ENCODE measurements at places on chromosomes 1 and 21.

DNA sequence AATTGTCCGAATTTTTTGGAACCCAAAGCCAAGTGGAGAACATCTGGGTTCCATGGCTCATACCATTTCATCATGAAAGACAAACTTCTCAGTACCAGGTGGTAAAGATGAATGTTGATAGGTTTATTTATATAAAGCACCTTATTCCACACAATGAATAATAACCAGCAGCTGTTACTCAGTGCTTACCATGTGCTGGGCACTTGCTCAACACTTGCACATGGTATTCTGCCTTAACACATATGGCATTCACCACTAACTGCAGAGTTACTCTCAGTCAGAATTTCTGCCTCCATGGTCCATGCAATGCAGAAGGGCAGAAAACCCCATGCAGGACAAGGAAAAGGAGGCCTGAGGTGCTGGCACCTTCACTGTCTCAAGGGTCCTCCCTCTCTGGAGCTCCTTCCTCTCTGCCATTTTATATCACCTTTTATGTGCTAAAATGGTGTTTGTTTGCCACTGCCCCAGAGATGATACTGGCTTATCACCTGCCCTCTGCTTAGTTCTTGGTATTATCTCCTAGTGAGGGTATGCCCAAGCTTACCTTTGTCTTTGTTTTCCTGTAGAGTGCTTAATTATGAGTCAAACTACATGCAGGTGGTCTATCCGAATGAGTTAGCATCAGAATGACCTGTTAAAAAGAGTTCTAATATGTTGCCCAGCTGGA is 76.7 kb upstream of the ZNF326 start:
- no peak for DNase-seq

- no peak for DNase-seq
Observed at GRCh38 chr21:42521805-42522204, 8.2 kb downstream of the SLC37A1 start.

- no peak for DNase-seq
Observed at GRCh38 chr1:36583980-36584782, 101.5 kb upstream of the CSF3R start.

DNA sequence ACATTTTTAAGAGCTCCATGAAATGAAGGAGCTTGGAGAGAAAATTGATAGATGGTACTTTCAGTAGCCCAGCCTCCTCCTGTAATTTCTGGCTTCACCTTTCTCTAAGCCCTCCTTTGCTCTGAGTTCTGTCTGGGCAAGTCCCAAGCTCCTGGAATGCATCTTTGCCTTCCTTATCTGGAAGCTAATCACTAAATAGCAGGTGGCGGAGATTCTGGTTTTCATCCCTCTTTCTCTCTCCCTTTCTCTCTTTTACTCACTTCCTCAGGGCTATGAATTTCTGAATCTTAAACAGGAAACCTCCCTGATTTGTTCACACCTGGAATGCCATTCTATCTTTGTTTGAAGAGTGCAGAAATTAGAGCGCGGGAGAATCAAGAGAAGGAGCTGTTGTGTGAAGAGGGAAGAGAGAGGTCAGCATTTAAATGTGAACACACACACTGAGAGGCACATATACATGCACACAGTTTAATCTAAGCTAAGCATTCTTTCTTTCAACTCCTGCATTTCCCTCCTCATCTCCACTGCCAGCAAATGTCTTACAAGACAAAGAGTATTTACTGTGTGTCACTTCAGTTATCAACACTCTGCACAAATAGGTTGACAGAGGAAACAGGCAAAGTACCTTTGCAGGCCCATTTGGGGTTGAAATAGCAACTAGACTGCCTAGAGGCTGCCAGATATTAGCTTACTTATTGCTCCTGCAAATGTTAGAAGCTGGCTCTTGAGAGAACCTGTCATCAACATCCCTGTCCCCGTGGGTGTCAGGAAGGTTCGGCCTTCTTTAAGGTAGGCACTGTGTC is 199.4 kb upstream of the CAMK1G start:
- DNase-seq, result no peak

DNA sequence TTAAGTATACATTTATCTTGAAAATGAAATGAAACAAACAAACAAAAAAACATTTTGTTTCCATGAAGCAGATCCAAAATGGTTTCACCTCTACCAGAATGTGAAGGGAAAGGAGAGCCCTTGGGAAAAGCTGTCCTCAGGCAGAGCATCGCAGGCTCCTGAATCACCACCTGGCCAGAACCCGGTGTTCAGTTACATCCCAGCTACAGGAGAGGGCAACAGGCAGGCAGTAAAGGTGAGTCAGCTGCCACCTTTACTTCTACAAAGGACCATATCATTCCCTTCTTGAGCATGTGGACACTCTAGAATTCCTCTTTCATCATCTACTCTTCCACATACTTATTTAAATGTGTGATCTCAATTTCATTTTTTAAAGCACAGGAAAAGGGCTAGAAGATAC is 151.2 kb downstream of the PIGK start:
- no peak for DNase-seq

- DNase-seq, result no peak
Observed at GRCh38 chr1:221925947-221926346, 184.1 kb upstream of the DUSP10 start.

- DNase-seq, result no peak
Observed at GRCh38 chr1:205287767-205288559, 33.6 kb downstream of the NUAK2 start.

DNA sequence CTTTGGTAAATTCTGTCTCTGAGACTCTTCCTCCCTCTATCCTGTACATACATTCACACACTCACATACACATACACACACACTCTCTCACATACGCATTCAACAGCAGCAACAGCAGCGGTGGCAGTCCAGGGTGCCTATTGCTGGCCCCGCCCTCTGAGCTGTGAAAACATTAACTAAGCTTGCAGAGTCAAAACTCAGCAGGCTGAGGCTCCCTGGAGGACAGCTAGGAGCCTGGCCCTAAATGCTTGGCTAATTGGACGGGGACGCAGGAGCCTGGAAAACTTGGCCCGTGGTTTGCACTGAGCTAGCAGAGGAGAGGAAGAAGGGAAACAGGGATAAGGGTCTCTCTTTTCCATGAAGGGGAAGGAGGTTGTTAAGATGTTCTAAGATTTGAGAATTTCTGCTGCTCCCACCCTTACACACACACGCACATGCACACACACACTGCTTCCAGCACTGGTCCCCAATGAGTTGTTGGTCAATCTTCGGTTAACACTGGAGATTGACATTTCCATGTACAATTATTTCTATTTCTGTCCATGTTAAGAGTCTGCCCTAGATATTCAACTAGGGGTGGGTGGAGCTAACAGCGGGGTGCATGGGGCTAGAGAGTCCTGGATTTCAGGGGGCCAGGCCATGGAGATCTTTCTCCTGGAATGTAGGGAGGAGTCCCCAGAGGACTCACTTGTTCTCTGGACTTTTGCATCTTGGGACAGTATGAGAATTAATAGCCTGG is 94.2 kb downstream of the PLXNA2 start:
- no peak for DNase-seq

- no peak for DNase-seq
Observed at GRCh38 chr1:234713859-234714258, 103.9 kb upstream of the IRF2BP2 start.

DNA sequence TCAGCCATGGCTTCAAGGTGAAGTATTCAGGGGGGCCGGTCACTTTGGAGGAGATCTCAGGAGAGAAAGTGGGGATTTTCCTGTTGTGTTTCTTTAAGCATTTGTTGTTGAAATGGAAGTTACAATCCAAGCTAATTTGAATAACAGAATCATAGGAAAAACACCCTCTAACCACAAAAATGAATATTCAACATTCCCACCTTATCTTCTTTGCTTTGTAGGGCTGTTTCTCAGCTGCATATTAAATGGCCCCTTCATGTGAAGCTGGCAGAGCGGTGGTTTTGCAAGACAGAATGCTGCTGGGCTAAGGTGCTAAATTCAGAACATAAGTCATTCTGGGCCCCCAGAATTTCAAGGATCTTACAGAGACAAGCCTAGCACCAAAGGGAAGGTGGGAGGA is 279.0 kb downstream of the RRAGC start:
- DNase-seq, result no peak

DNA sequence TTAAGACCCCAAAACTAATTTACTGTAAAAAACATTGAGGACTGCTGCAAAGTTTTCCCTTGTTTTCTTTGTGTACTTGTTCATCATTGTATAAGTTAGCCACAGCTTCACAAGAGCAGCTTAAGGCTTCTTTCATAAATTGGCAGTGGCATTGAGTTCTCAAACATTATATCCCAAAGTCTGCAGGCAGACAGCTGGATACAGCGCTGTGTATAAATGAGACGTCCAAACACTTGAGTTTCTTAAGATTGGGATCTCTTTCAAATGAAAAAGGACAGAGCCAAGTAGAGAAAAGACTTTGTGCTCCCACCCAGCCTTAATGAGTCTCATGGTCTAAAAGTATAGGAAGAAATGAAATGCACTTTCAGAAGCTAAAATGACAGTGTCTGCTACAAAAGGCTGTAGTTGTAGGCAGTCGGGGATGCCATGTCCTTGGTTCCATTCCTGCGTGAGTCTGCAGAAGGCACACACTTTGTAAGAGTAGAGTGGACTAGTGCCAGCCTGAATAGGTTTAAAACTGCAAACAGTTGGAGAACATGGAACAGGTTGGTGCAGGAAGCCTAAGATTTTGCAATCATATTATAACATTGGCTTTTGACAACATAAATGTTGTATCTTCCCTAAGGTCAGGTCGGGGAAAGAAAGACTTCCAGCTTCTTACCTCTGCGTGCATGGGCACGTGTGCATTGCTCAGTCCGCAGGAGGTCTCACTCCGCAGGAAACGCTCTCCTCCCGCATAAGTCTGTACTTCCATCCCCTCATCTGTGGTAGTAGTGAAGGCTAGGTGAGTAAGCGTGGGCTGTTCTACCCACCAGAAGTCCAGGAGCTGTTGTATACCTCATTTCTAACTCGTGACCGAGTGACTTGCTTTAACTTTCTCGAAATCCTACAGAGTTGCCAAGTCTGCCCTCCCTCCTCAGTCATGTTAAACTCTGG is 94.4 kb downstream of the CD247 start:
- peak; percentile 33 for DNase-seq

DNA sequence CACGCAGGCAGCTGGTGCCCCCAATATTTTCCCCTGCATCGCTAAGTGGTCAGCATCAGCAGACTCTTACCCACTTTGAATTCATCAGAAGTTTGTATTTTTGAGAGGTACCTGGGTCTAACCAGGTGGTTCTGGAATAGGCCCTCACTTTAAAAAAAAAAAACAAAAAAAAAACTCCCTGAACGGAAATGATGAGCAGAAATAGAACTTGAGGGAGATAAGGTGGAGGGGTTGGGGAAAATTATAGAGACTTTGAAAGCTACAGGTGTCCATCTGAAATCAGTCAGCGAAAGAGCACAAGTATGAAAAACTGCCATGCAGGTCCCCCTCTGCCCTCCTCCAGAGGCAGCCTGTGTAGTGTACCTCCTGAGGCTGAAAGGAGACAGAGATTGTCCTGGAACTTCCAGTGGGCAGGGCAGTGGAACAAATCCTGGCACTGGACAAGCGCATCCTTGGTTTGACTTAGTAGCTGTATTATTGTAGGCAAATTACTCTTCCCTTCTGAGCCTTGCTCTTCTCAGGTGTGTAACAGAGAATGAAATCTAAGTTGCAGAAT is 1.2 kb downstream of the SLAMF7 start:
- DNase-seq, result no peak

GRCh38 chr1:8989821-8990220 is 36.4 kb downstream of the SLC2A7 start:
- DNase-seq, result no peak

DNA sequence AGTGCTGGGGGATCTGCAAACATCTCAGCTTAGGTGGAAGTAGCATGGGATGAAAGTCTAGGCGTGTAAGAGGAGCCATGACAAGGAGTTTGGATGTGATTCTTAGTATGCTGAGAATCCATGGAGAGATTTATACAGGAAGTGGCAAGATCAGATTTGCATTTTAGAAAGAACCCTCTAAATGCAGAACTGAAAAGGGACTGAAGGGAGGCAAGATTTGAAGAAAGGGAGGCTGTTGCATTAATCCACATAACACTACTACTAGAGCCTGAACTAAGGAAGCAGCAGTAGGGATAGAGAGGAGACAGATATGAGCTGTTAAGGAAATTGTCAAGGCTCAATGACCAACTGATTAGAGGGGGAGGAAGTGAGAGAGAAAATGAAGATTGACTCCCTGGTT is 9.8 kb downstream of the C1orf74 start:
- DNase-seq, result no peak

DNA sequence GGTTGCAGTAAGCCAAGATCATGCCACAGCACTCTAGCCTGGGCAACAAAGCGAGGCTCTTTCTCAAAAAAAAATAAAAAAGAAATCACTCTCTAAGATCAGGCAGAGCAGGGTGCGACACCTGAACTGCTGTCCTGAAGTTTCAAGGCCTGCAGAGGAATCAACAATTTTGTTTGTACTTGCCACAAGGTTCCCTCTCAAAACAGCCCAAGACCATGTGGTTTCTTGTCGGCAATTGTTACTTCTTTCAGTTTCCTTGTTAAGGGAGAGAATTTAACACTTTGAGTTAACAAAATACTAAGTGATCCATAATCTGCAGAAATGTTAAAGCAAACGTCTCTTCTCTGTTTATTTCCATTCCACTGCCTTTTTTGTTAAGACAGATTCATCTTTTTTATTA is 36.5 kb downstream of the MACO1 start:
- DNase-seq, result no peak

DNA sequence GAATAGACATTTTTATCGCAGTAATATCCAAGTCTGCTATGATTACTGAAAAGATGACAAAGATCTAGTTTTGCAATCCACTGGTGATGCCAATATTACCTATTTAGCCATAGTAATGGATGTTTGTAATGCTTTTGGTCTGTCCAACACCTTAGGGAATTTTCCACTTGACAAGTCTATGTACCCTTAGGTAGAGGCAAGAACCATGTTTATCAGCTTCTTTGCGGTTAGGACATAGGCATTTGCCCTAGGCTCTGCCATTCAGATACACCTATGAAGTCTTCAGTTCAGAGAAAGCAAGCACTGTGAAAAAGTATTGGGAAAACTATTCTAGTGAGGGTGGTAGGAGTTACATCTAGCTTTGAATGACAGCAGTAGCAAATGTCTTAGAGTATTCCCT is 40.2 kb upstream of the SLC35D1 start:
- DNase-seq, result no peak
